ENCODE measurements at places on chromosomes 11 and 22. TPM values are rescaled to one million over a fixed set of nuclear protein-coding genes. Genes with fewer than 3 reads are reported as not detected.

The SLC43A1 gene
- total RNA-seq, result 2.6 TPM

The PGA3 gene
- 1.5 TPM for total RNA-seq

The VWCE gene
- 4.9 TPM for total RNA-seq

The OR51B2 gene
- not detected for total RNA-seq

The SLC22A25 gene
- 0.15 TPM for total RNA-seq

DNA sequence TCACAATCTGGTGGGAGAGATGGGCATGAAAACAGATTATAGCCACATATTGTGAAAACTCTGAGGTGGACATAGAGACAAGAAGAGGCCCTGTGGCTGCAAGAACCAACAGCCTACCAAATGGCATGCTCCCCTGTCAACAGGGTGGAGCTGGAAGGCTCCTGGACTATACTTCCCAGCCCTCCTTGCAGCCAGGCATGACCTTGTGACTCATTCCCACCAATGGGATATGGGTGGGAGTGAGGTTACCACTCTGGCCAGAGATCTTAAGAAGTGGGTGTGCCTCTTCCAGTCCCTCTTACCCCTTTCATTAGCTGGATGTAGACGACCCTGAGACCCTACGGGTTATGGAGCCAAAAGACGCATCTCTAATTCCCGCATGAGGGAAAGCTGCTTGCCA, 126.4 kb upstream of the ZBED5 start:
- ATAC-seq, result no peak

DNA sequence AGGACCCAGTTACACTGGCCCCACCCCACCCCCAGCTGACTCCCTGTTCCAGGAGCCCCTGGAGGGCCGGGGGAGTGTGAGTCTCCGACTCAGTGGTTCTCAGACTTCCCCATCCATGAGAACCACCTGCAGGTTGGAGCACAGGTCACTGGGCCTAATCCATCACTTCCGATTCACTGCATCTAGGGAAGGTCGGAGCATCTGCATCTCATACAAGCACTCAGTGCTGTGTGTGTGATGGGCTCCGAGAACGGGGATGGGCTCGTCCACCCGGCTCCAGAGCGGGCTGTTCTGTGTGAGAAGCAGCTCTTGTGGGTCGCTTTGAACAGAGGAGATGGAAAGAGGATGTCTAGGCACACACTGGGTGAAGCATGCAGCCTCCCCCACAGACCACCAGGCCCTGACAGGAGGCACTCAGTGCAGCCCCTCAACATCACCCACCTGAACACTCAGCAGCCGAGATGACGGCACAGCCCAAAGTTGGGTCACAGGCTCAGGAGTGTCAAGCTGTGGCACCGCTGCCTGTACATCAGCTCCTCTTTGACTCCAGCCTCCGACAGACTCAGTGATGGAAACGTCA, 541.4 kb downstream of the BRD1 start:
- peak; percentile 27 for ATAC-seq

The H19 gene
- 56.6 TPM for total RNA-seq

GRCh38 chr22:37185646-37186227, 2.3 kb downstream of the C1QTNF6 start:
- ATAC-seq, result no peak

Data from motor neuron (in vitro differentiated cells).